Parietal lobe (tissue), 2 donors: ENCODE measurements at places on chromosomes 5 and 9. TPM values are rescaled to one million over a fixed set of nuclear protein-coding genes. Genes with fewer than 3 reads are reported as not detected.

The PCDHAC1 gene
- 66.4 TPM for total RNA-seq

The BAAT gene
- 0.31 TPM for total RNA-seq

The RANBP3L gene
- 3.8 TPM for total RNA-seq

The PCDHA2 gene
- 20.3 TPM for total RNA-seq

The OGN gene
- 1.6 TPM for total RNA-seq

The FOXD4L3 gene
- total RNA-seq = not detected

The CNTLN gene
- total RNA-seq = 21.3 TPM

The TAF11L2 gene
- total RNA-seq = not detected
